ENCODE measurements at places on chromosomes 11 and 22. TPM values are rescaled to one million over a fixed set of nuclear protein-coding genes. Genes with fewer than 3 reads are reported as not detected.

The GAB4 gene
- total RNA-seq = not detected

The WBP2NL gene
- 2.3 TPM for total RNA-seq

The FBLN1 gene
- not detected for total RNA-seq

The UBQLNL gene
- total RNA-seq = 0.18 TPM

The CABP7 gene
- total RNA-seq = not detected

The ACO2 gene
- total RNA-seq = 101 TPM

The FGF3 gene
- not detected for total RNA-seq

The PTS gene
- 28.9 TPM for total RNA-seq

The B4GAT1 gene
- total RNA-seq = 10.6 TPM

The GRIA4 gene
- total RNA-seq = not detected

The OR6T1 gene
- not detected for total RNA-seq

The NAALAD2 gene
- total RNA-seq = not detected

The TSPAN32 gene
- total RNA-seq = 2.1 TPM

The PRDX5 gene
- total RNA-seq = 89.0 TPM

The MRGPRX1 gene
- not detected for total RNA-seq

The CNGA4 gene
- 0.10 TPM for total RNA-seq

The USP2 gene
- total RNA-seq = 0.22 TPM

The KCNJ11 gene
- 1.6 TPM for total RNA-seq

The SLC22A12 gene
- not detected for total RNA-seq

The P2RX6 gene
- 0.18 TPM for total RNA-seq

The MOV10L1 gene
- not detected for total RNA-seq

The EPS8L2 gene
- total RNA-seq = 20.2 TPM

The CHRNA10 gene
- total RNA-seq = 2.6 TPM

The DEFB131B gene
- total RNA-seq = not detected
